ENCODE measurements at places on chromosomes 7 and 10. TPM values are rescaled to one million over a fixed set of nuclear protein-coding genes. Genes with fewer than 3 reads are reported as not detected.

DNA sequence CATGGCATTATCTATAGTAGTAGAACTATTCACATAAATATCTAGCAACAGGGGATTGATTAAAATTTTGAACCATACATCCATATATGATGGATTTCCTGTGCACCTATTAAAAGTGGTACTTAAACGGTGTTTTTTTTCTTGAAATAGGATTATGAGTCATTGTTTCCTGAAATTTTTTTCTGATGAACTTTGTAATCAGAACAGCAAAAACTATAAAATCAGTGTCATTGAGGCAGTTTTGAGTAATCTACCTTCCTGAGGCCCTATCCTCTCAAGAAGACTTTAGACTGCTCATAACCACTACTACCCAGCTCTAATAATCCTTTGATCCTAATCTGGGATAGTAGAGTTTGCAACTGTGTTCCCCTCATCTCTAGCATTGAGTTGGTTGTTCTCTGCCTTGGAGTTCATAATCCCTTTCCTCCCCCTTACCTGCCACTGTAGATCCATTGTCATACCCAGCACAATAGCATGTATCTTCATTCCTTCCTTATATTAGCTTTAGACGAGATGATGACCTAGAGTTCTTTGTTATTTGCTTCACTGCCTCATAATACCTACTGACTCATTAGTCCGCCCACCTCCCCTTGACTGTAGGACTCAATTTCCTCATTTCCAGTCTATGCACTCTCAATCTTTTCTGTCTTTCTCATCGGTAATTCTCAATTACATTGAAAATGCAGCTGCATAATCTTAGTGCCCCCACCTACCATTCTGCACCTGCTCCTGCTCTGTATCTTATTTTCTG is 133.4 kb downstream of the LRRC4 start:
- no peak for DNase-seq

- DNase-seq, result no peak
Observed at GRCh38 chr10:13102002-13102794, 2.2 kb downstream of the OPTN start.

The FOXK1 gene
- 27.1 TPM for total RNA-seq

The UROS gene
- 57.9 TPM for total RNA-seq

DNA sequence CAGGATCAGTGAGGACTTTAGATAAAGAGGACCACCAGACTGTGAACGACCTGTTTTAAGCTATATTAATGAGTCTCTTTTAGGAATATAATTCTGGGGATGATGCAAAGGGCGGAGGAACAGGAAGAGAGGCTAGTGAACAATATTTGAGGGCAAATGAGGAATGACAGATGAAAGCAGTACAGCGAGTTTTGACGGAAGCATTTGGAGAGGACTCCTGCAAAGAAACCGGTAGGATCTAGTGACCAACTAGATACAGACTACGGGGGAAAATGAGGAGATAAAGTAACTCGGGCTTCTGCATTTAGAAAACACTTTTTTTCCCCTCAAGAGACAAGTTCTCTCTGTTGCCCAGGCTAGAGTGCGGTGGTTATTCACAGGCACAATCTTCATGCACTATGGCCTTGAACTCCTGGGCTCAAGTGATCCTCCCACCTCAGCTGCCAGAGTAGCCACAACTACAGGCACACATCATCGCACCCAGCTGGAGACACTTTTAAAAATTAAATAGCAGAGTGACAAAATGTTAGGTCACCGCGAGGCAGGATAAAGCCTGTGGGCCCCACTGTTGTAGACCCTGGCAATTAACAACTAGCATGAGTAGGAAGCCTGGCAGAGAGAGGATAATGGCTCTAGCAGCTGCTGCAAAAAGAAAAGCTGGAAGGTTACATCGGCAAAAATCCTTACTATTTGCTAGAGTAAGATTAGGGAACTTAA is 143.2 kb downstream of the SRPK2 start:
- no peak for DNase-seq

GRCh38 chr7:121853307-121853706 is 19.7 kb upstream of the PTPRZ1 start:
- no peak for DNase-seq

- DNase-seq, result no peak
Observed at GRCh38 chr7:95066737-95067530, 159.5 kb downstream of the PPP1R9A start.

- no peak for DNase-seq
Observed at GRCh38 chr7:27647046-27647445, 15.6 kb downstream of the HIBADH start.

The FAM24B gene
- 15.3 TPM for total RNA-seq

DNA sequence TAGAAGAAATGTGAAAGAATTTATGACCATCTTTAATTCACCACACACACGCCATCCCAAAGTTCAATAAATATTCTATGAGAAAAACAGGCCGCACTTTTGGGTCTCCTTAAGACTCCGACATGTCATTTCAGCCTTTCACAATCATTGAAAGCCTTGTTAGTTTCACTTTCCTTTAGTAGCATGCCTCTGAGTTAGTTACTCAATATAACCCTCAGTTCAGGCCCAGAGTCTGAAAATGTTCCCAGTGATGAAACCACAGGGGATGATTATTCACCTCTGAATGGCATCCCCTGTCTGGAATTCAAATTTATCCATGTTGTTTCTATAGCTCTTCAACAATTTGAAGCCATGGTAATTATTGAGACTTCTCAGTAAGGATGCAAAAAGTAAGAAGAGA is 278.1 kb upstream of the NRP1 start:
- DNase-seq, result no peak

- no peak for DNase-seq
Observed at GRCh38 chr10:2837674-2838073, 229.7 kb upstream of the PFKP start.

- no peak for DNase-seq
Observed at GRCh38 chr7:127021019-127021738, 231.6 kb downstream of the GRM8 start.

The PAX2 gene
- not detected for total RNA-seq

- peak; percentile 90 for DNase-seq
Observed at GRCh38 chr10:30433730-30434272, at the start of gene MAP3K8. Gene MAP3K8, plus strand, starts transcription at chr10:30434184. Its CDS starts 4,755 bp downstream, at chr10:30438939.

DNA sequence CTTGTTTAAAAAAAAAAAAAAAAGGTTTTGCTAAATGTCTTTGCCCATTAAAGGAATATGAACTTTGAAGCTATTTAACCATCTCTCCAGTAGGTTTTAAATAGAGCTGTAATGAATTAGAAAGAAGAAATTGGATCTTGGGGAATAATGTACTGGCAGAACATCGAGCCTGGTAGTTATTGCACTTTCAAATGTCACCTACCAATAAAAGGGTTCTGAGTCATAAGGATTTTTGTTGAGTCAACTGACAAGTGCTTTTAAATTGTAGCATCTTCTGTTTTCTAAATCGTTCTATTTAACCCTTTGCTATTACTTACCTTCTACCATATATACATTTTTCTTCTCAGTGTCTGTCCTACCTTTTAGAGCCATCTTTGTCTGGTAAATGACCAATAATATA is 10.7 kb downstream of the CUTC start:
- DNase-seq, result no peak

All from activated CD8-positive, alpha-beta memory T cell treated with anti-CD3 and anti-CD28 coated beads, Interleukin-2, amount 10 ng/mL, durations not matched to agents 7 days and 5 days (primary cell).